Sigmoid colon (tissue), 7 donors: ENCODE measurements at places on chromosomes 3 and 15. TPM values are rescaled to one million over a fixed set of nuclear protein-coding genes. Genes with fewer than 3 reads are reported as not detected.

GRCh38 chr3:71133865-71134264 lies 449.7 kb downstream of the FOXP1 start:
- no peaks in the 10 kb centered on the region for H3K27me3 ChIP-seq
- H3K4me1 ChIP-seq, result peaks cover 47% of the 10 kb centered on the region
- peak overlapping the region; percentile 84 for H3K27ac ChIP-seq
- H3K4me3 ChIP-seq, result no peak overlapping the region
- no peaks in the 10 kb centered on the region for H3K36me3 ChIP-seq

DNA sequence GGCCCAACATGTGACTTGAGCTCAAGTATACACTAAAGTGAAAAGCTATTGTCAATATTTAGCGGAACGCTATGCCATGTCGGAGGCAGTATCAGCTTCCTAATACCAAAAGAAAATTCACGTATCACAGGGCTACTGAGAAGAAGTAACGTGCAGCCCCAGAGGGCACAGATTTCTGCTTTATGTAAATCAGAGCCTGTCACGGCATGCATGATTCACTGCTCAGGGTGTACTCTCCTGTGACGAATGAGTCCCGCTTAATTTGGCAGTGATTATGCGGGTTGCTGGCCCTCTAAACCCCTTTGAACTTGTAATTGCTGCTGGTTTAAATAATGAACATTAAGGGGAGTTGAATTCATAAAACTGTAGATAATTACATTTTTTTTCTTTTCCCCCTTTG lies 85.3 kb downstream of the MEIS2 start:
- no peaks in the 10 kb centered on the region for H3K27me3 ChIP-seq
- peaks cover 60% of the 10 kb centered on the region for H3K4me1 ChIP-seq

DNA sequence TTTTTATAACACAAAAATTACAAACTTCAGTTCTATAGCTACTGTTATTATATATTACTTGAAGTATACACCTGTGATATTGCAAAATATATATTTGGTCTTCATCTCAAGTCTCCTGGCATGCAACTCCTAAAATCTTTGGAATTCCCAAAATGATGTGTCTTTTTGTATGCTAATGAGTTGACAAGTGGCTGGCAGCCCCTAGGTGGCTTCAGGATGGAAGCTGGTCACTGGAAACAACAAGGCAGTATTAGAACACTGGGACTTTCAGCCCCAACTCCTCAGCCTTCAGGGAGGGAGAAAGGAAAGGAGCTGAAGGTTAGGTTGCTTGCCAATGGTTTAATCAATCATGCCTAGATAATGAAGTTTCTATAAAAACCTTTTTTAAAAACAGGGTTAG lies 112.0 kb downstream of the SCAPER start:
- no peak overlapping the region for H3K4me3 ChIP-seq
- H3K27me3 ChIP-seq, result no peaks in the 10 kb centered on the region
- no peak for DNase-seq
- H3K36me3 ChIP-seq, result no peaks in the 10 kb centered on the region
- H3K27ac ChIP-seq, result no peak overlapping the region

GRCh38 chr15:65795663-65796216 lies 3.6 kb upstream of the DENND4A start:
- no peaks in the 10 kb centered on the region for H3K36me3 ChIP-seq
- peaks cover 11% of the 10 kb centered on the region for H3K4me1 ChIP-seq
- no peak for DNase-seq
- no peak overlapping the region for H3K27ac ChIP-seq
- no peaks in the 10 kb centered on the region for H3K27me3 ChIP-seq

The CFAP100 gene
- not detected for total RNA-seq

The GP5 gene
- not detected for total RNA-seq

DNA sequence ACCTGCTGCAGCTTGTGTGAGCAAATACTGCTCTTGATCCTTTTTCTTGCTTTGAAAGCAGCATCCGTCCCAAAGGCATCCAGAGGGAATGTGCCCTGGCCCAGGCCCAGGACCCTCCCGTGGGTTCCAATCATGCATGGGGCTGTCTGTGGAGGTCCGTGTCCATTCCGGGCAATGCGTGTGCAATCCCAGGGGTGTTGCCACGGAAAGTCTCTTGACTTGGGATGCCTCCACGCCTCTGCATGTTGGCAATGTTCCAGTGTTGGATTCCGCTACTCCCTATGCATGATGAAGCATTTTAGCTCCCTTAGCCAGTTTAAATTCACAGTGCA lies 105.7 kb downstream of the SNRPN start:
- no peak overlapping the region for H3K27ac ChIP-seq
- H3K27me3 ChIP-seq, result no peaks in the 10 kb centered on the region
- H3K36me3 ChIP-seq, result peaks cover 93% of the 10 kb centered on the region
- H3K4me3 ChIP-seq, result no peak overlapping the region
- no peaks in the 10 kb centered on the region for H3K4me1 ChIP-seq
- DNase-seq, result no peak
